ENCODE measurements at places on chromosomes 12 and 14.

DNA sequence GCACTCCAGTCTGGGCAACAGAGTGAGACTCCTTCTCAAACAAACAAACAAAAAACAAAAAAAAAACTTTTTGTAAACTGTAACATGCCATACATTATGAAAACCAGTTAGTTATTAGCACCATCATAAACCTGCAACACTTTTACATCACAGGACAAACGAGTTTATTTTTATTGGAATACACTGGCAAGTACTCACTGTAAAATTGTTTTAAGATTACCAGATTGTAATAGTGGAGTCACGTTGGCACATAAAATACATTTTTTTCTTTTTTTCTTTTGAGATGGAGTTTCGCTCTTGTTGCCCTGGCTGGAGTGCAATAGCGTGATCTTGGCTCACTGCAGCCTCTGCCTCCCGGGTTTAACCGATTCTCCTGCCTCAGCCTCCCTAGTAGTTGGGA lies 15.7 kb downstream of the FKBP3 start:
- DNase-seq = no peak

- DNase-seq = peak; percentile 39
Measured at GRCh38 chr14:34875031-34875922, at the start of gene BAZ1A. TSS of gene BAZ1A (minus strand) at chr14:34875360. CDS start at chr14:34874604, 756 bp downstream.

DNA sequence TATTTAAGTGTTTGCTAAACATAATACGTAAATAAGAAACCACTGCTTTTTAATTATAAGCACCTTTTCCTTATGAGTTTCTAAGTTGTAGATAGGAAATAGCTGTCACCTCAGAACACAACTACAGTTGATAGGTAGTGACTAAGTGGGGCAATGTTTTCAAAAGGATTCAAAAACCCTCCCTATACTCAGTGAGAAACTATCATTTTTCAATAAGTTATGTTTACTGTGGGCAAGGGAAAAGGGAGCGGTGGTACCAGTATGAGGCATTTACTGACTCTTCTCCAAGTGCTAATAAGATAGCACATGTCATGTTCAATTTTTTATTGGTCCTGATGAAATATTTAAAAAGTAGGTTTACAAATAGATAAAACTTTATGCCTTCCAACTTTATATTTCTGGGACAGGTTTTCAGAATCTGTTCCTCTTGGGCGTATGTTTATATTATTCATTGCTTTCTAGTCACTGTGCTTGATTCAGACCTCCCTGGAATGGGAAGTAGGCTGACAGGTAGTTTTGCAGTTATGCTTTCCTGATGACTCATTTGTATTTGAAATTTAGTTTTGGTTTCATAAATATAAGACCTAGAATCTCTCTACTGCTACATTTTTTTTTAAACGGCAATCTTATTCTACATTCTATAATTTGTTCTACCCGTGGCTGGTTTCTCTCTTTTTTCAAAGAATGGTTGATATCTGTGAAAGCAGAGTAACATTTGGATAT lies 153.1 kb downstream of the TMEM117 start:
- no peak for DNase-seq

GRCh38 chr14:20427231-20428009 lies 8.5 kb downstream of the KLHL33 start:
- DNase-seq = peak; percentile 48

DNA sequence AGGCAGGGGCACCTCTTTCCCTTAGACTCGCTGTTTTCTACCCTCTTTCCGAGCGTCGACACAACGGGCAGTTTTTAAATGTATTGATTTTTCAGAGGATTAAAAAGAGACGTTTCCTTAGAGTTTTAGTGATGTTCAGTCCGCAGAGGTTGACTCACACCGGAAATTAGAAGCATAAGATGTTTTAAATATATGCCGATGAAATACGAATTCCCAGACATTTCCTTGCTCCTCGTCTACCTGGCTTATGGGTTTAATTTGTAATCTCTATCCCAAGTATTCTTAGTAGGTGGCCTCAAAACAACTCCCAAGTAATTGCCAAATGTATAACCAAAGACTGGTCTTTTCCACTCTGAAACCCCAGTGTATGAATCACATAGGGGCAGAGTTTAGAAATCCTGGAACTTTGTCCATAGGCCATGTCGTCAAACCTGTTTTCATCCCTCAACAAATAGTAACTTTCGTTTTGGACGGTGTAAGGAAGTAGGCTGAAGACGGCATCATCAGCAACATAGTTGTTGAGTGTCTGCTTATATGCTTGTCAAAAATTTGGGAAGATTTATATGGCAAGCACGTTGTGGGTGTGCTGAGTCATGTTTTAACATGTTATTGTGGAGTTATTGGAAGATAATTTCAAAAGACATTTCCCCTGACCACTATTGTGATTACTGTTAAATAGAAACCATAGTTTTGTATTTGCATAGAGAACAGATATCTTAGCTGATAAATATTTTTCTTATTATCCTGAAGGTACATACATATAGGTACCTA lies 824 bp downstream of the TBK1 start:
- no peak for DNase-seq

- DNase-seq = no peak
Measured at GRCh38 chr12:51409846-51410245, 14.8 kb upstream of the SLC4A8 start.

GRCh38 chr14:71380271-71380670 lies 473.0 kb downstream of the PCNX1 start:
- no peak for DNase-seq

- peak; percentile 56 for DNase-seq
Measured at GRCh38 chr14:92653162-92653651, 95.2 kb downstream of the LGMN start.

- no peak for DNase-seq
Measured at GRCh38 chr14:39060818-39061437, 42.1 kb downstream of the SEC23A start.

GRCh38 chr14:53113989-53114388 lies 39.1 kb downstream of the DDHD1 start:
- DNase-seq = no peak

GRCh38 chr12:25319233-25319984 lies 68.7 kb upstream of the KRAS start:
- DNase-seq = no peak

DNA sequence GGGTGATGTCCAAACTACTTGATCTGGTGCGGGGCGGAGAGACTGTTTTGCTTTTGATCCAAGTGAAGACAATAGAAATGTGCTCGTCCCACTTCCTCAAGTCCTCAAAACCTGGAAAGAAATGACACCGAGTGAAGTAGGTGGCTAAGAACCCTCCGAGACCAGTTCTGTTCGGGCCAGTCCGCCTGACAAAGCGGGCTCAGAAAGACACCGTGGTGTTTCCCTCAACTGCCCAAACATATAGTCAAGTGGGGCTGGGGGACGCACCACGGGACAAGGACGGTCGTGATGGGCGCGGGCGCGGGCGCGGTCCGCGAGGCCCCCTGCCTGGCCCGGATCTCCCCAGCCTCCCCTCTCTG lies 1.6 kb downstream of the PHLDA1 start:
- DNase-seq = peak; percentile 36

DNA sequence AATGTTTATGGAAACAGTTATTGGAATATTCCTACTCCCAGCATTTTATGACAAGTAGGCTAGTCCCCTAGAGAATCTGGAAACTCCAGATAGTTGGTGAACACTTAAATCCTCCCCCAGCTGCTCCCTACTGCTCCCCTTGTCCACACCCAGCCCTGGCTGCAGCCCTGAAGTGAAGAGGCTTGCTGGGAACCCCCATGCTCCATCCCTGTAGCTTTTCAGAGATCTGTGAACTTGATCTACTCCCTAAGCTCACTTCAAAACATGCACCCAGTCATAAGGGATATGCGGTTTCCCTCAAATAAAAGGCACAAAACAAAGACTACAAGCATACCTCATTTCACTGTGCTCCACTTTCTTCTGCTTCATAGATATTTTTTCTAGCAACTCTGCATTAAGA lies 33.2 kb downstream of the EGLN3 start:
- no peak for DNase-seq

GRCh38 chr12:65935906-65936901 lies 111.9 kb downstream of the HMGA2 start:
- no peak for DNase-seq

- no peak for DNase-seq
Measured at GRCh38 chr12:49228653-49229052, 36.2 kb upstream of the TUBA1C start.

All from activated CD8-positive, alpha-beta T cell treated with anti-CD3 and anti-CD28 coated beads, Interleukin-2, amount 10 ng/mL, durations not matched to agents 7 days and 5 days (primary cell).